ENCODE measurements at places on chromosomes 2 and 18. TPM values are rescaled to one million over a fixed set of nuclear protein-coding genes. Genes with fewer than 3 reads are reported as not detected.

The MROH2A gene
- total RNA-seq, result not detected

DNA sequence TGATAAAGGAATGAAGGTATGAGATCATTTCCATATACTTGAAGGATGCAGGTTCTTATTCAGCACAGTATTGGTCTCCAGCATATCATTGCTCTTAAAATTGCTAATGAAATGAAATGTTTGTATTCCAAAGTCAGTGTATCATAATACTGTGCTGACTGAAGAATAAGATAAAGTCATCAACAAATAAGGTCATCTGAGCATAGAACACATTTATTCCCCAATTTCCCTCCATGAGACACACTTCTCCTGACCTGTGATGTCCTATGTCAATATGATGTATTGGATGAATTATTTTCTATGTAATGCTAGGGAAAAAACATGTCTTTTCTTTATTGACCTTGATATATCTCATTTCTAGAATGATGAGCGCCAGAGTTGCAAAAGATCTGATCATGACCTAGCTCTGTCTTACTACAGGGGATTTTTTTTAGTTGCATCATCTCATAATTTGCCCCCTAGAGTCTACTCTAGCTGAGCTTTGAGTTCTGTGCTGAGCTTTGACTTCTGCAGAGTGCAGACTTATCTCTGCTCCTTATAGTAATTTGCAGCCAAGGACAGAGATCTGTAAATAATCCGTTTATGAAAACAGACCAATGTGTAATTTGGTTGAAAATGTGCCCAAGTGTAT lies 859.8 kb downstream of the TRIB2 start:
- no peak overlapping the region for H3K27ac ChIP-seq
- no peaks in the 10 kb centered on the region for H3K36me3 ChIP-seq
- H3K4me3 ChIP-seq, result no peak overlapping the region
- DNase-seq, result no peak

DNA sequence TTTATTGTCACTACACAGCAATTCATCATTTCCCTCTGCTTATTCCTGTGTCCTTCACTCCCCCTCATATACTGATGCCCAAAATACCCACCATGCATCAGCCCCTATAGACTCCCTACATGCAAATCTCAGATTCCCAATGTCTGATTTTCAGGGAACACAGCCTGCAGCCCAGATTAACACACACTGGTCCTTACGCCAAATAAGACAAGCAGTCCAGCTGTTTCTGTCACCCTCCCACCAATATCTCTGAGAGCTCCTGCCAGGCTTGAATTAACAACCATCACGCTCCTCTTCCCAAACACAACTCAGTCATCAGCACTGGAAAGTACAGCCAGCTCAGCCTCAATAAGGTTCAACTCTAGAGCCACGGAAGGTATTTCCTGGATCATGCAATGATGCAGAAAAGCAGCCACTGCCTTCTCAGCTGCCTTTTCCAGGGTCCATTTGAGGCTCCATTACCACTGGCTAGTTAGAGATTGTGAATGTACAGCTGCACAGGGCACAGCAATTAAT lies 39.0 kb upstream of the SLC35F5 start:
- no peak overlapping the region for H3K4me3 ChIP-seq
- no peak overlapping the region for H3K27ac ChIP-seq
- no peaks in the 10 kb centered on the region for H3K36me3 ChIP-seq
- H3K27me3 ChIP-seq, result no peaks in the 10 kb centered on the region

GRCh38 chr2:27049422-27050280 lies 1.8 kb upstream of the AGBL5 start:
- H3K4me1 ChIP-seq, result no peaks in the 10 kb centered on the region
- H3K4me3 ChIP-seq, result peak overlapping the region; percentile 80
- H3K36me3 ChIP-seq, result peaks cover 6% of the 10 kb centered on the region
- DNase-seq, result no peak
- no peaks in the 10 kb centered on the region for H3K27me3 ChIP-seq

Measured in H1 (cell line).